ENCODE measurements at places on chromosomes 5 and 9.

DNA sequence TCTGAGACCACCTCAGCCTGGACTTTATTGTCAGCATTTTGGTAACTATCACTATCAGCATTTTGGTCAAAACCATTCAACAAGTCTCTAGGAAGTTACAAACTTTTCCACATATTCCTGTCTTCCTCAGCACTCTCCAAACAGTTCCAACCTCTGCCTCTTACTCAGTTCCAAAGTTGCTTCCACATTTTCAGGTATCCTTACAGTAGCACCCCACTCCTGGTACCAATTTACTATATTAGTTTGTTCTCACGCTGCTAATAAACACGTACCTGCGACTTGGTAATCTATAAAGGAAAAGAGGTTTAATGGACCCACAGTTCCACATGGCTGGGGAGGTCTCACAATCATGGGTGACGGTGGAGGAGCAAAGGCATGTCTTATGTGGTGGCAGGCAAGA is 551.3 kb downstream of the DMRTA1 start:
- DNase-seq = no peak

DNA sequence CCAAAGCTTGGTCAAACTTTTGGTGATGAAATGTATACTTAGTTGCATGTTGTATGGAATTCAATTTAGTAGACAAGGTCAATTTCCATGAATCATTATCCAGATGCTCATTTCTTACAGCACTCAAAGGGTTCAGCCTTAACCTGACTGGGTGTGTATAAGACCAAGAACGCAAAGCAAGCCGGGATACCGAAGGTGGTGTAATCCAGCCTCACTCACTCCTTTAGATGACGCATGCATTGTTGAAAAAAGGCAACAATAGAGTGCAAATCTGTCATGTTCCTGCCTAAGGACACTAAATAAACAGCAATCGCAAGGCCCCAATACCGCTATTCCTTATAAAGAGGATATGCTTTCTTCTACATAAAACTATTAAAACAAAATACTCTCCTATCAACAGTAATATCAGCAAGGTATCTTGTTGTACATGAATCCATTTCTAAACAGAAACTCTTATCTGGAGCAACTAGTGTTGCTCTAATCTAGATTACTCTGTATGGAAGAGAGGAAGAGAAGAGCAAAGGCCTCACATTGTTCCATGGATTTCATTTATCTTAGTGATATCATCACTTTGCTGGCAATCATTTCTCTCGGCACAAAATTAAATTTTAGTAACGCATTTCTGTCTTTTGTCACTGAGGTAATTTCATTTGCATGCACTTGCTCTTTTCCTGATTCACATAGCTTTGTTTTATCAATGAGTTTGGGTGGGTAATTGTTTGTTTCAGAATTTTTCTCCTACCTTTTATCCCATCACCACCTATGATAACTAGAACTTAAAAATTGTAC is 96.2 kb downstream of the PLK2 start:
- DNase-seq = no peak

GRCh38 chr5:68592351-68592750 is 376.8 kb downstream of the PIK3R1 start:
- DNase-seq = no peak

DNA sequence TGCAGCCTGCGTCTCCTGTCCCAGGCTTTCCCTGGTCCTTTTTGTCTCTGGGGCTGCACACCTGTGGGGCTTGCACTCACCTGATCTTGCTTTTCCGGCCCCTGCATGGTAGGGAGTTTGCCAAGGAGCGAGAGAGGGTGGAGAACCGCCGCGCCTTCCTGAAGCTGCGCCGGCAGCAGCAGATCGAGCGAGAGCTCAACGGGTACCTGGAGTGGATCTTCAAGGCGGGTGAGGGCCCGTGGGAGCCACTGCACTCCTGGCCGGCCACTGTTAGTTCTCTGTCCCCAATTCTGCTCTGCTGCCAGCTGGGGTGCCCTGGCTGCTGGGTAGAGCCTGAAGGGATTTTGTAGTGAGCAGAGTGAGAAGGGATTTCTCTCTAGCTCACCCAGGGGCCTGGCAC is 78.0 kb downstream of the CACNA1B start:
- DNase-seq = no peak

DNA sequence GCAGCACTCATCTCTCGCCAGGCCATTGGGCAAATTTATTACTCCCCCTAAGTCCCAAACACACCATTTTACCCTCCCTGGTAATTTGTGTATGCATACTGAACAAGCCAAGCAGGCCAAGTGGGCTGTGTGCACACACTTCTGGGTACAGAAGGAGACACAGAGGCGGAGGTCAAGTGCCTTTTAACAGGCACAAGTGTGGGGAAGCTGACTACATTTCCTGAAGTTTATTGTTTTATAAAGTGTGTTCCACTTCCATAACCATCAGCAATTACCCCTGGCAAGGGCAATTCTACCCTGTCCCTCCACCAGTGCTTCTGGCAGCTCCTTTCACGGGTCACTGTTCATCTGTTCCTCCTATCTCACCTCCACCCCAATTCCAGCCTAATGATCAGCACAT is 93.9 kb downstream of the SETX start:
- no peak for DNase-seq

DNA sequence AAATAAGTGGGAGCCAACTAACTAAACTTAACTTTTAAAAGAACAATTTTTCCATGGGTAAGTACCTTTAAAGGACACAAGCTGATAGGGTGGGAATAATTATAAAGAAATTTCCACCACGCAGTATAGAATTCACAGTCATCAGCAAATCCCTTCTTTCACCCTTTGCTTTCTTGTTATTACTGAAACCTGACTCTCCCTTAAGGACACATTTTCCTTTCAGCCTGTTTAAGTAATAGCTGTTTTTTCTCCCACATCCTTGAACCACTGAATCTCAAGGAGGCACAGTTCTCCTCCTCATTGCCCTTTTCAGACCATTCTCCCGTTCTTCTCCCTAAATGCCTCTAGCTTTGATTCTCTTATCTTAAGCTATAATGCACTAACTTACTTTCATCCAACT is 6.3 kb downstream of the C5orf15 start:
- no peak for DNase-seq

- DNase-seq = no peak
Observed at GRCh38 chr9:121138973-121139372, 62.7 kb downstream of the RAB14 start.

GRCh38 chr5:94245608-94246007 is 372.8 kb downstream of the KIAA0825 start:
- no peak for DNase-seq

DNA sequence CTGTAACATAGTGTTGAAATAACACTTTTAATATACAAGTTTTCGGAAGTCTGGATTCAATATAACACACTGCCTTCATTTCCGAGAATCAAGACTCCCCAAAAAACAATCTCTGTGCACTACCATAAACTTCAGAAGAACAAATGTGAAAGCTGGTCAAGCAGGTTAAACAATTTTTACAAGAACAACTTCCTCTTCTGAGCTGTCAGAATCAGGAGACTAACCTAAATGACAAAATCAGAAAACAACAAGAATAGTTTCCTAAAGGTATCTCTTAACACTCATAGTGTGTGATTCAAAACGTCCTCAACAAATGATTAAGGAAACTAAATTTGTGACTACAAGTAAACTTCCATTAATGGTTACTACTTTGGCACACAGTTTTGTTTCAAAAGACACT is 11.6 kb downstream of the C9orf72 start:
- no peak for DNase-seq

DNA sequence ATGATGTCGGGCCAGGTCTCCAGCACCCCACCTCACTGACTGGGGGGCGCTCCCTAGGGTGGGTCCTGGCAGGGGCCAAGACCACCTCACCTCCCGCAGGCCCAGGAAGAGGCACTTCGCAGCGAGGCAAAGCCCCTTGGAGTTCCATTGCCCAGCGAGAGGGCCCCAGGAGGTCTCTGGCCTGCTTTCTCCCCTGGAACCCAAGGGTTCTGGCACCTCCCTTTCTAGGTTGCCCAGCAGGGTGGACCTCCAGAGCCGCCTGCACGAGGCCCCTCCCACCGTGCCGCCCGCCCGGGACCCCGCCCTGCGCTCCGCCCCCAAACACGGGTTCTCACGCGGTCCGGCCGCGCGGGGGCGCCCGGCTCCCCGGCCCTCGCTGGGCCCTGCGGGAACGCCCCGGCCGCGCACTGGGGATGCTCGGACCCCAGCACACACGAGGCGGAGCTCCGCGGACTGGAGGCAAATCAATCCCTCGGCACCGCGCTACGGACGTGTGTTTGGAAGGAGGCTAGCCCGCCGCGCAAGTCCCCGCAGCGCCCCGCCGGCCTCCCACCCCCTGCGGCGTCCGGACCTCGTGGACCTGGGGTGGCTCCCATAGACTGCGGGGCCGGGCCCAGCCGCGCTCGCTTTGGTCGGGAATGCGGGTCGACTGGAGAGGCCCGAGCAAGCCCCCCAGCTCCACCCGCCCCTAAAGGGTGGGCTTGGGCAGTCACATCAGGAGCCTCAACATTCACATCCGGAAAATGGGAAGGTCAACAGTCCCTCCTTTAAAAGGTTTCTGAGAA is 99.5 kb upstream of the LMX1B start:
- no peak for DNase-seq

DNA sequence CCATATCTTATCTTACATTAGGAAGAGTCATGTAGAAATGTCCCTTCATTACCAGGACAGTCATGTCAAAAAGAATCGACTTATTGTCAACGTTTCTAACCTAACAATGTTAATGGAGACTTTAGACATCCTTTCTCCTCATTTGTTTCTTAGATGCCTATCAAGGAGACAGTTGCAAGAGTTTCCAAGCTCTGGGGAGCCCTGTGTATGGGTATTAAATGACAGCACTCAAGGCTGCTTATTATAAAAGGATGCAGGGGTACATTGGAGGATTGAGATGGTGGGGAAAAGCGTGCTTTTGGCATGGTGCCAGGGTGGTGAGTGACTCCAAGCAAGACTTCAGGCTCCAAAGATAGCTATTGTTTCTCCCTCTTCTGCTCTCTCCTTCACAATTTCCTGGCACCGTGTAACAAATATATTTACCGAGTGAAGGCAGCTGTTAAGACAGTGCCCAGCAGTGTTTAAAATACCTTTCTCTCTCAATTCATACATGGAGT is 461.3 kb upstream of the CLINT1 start:
- DNase-seq = no peak

DNA sequence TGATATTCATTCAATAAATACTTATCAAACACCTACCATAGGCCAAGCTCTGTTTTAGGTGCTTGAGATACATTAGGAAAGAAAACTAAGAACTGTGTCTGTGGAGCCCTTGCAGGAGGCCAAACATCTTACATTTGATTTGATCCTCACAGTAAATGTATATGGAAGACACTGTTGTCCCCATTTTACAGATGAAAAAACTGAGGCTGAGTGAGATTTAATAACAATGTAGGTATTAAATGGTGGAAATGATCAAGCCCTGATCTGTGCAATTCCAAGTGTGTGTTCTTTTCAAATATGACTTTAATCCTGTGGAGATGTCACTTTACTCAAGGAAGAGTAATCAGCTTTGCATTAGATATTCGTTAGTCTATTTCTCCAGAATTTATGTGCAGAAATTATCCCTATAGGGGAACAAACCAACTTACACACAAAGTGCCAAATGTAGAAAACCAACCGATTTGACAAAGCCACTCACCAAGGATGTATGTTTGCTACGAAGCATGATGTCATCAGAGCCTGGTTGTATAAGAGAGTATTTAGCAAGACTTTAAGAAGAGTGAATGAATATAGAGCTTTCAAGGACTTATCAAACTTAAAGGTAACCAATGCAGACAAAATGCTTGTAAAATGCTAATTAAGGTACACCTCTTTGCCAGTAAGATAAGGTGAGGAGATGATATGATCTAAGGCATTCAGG is 153.9 kb upstream of the NFIB start:
- DNase-seq = no peak

DNA sequence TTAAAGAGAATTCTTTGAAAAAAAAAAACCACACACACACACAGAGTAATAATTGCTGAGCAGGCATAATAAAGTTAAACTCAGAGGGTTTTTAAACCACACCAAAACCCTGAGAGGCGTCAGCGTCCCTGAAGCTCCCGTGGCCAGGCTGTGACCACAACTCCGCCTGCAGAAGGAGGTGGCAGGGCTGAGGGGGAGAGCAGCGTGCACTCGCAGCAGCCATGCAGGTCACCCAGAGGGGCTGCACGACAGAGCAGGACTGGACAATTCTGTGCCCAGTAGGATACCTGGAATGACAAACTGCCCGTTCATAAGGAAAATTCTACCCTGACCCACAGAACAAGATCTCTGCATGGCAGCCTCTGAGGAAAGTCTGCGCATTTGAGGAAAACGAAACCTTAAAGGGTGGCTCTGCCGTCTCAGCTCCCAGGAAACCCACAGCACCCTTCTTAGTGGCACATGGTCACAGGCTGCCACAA is 44.0 kb downstream of the ROR2 start:
- no peak for DNase-seq

DNA sequence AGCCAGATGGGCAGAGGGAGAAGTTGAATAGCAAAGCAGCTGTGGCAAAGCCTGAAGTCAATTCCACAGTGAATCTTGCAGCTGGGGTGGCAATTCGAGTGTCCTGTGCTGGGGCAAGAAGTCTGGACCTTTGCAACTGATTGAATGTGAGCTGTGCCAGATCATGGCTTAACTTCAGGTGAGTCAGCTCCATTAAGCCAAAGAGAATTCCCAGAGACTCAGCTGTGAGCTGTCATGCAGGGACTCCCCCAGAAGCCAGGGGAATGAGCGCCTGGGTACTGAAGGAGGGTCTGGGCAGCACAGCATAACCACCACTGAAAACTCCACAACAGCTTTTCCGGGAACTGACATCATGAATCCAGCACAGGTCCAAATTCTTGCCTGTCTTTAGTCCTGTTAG is 153.5 kb upstream of the TRPC7 start:
- no peak for DNase-seq

GRCh38 chr9:106921341-106921899 is 58.5 kb downstream of the ZNF462 start:
- DNase-seq = no peak

DNA sequence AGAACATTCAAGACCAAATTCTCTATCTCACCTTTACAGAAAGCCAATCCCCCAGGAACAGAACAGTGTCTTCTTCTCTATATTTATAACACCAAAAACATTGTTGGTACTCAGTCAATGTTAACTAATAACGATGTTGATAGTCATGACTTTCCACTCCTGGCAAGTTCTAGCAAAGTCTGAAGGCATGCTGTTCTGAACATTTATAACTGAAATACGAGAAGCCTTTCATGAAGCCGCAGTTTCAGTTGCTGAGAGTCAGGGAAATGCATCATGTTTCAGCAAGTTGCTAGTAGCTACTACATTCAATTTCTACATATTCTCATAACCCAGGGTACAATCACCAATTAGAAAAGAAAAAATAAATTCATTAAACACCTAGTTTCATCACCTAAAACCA is 301.4 kb downstream of the PDE4D start:
- no peak for DNase-seq

GRCh38 chr9:81394881-81395675 is 294.3 kb downstream of the TLE1 start:
- no peak for DNase-seq

All from HS-5 (cell line).